ENCODE measurements at places on chromosomes 16 and 17.

- DNase-seq, result no peak
These were observed 20.9 kb upstream of the VWA3A start for GRCh38 chr16:22071331-22071910.

GRCh38 chr17:45777388-45777787 is 6.7 kb upstream of the CRHR1 start:
- no peak for DNase-seq

DNA sequence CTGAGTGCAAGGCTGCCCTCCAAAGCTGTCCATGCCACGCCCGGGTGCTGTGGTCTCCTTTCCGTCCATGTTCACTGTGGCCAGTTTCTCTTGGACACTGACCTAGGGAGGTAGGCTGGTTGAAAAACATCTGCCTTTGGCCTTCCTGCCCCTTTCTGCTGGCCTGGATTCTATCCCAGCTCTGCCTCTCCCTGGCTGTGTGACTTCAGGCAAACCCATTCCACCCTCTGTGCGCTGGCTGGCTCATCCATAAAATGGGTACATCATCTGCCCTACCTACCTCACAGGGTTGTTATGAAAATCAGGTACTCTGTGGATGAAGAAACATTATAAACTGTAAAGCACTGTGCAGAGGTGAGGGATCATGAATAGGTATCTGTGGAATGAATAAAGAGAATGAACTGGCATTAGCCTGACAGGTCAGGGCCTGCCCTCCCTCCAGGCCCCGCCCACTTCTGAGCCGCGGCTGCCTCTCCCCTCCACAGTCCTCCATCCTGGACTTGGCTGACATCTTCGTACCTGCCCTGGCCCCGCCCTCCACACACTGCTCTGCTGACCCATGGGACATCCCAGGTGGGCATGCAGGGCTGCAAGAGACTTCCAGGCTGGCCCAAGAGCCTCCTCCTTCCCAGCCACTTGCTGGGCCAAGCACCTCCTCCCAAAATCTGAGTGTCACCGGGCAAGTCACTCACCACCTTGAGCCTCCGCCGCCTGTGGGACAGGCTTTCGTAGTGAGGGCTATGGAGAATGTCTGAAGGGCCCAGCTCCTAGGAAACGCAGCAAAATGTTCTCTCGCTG is 7.0 kb upstream of the SPATA20 start:
- no peak for DNase-seq

- DNase-seq, result peak; percentile 92
These were observed 1.1 kb downstream of the MT2A start for GRCh38 chr16:56609463-56609921.

- no peak for DNase-seq
These were observed 1390.7 kb downstream of the CDH8 start for GRCh38 chr16:60645541-60645940.

DNA sequence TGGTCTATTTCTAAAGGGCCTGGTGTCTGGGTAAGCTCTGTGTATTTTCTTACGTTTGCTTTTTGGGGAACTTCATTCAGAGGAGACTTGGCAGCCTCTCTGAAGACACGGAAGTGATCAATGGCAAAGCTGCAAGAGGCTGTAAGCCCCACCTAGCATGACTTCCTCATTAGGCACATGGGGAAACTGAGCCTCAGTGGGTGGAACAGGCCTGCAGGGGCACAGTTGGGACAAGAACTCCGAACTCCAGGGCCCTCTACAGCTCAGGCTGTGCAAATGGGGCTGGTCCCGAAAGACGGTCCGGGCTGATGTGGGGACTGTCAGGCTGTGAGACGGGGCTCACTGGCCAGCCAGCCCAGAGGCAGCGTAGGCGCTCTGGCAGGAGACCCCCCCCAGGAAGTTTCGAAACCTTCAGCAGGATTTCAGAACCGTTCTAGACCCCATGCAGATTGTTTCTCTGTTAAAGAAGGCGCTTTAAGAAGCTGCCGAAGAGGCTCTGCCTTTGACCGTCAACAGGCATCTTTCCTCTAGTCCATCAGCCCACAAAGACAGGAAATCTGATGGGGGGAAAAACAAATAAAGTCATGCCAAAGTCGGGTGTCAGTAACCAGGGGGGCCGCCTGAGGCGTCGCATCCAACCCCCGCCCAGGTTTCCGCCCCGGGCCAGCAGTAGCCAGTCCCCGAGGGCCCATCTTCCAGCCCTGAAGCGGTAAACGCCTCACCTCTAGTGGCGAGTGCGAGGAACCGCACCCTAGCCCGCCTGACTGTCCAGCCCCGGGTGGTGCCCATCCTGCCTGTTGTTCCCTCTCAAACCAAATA is 79.8 kb upstream of the TBC1D3K start:
- peak; percentile 48 for DNase-seq

GRCh38 chr17:34242587-34243363 is 12.3 kb upstream of the CCL2 start:
- DNase-seq, result no peak

GRCh38 chr16:88363239-88363891 is 19.4 kb upstream of the ZNF469 start:
- DNase-seq, result no peak

DNA sequence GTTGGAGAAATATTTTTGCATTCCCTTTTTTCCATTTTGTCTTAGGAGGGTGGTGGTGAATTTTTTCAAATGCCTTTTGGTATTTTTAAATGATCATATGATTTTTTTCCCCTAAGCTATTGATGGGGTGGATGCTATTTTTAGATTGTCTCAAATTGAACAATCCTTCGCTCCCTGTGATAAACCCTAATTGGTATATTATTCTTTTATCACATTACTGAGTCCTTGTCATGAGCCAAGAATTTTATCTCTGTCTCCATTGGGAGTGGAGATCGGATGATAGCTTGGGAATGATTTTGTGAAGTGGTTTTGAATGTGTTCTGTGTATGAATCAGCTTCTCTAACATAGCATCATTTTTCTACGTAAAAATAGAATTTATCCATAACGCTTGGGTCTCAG is 15.4 kb downstream of the NECAB2 start:
- no peak for DNase-seq

DNA sequence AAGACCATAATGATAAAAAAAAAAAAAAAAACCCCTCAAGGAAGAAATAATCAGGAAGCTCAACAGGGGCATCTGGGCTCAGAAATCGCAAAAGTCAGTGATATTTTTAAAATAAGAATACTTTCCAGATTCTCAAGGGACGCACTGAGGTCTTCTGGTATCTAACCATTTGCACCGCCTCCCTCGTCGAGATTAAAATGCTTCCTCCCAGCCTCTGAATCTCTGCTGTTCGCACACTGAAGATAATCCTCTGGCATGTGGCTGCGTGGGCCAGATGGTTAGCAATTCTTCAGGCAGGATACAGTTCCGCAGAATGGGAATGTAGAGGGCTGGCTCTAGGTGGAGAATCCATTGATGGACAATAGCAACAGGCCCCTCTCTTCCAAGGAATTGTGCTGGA is 211.7 kb upstream of the CDH5 start:
- no peak for DNase-seq

GRCh38 chr16:50306287-50306686 is 39.9 kb downstream of the ADCY7 start:
- DNase-seq, result no peak

GRCh38 chr17:5078106-5079028 is at the start of gene ZFP3:
TSS of gene ZFP3 (plus strand) at chr17:5078467. CDS start at chr17:5091505, 13,038 bp downstream.
- peak; percentile 80 for DNase-seq

DNA sequence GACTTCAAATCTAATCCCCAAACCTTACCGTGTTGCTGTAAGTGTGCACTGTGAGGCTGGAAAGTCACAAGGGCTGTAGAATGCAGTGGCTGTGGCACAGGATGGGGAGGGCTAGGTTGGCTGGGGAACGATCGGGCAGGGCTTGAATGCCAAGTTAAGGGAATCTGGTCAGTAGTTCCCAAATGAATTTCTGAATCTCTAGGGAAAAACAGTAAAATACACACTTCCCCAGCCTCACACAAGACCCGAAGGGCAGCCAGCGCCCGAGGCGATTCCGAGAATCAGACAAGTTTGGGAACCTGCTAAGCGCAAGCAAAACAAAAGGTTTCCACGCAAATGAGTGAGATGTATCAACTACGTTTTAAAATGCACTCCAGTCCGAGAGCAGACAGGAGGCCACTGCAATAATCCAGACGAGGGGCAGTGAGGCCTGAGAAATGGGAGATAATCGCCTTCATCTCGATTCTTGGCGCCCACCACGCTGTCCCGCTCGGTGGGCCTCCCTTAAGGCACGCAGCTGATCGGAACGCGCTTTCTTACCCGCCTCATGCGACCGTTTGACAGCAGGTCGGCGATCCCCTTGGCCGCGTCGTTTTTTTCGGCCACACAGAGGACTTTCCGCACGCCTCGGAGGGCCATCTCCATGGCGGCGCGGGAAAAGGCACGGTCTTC is 599 bp downstream of the TOP3A start:
- DNase-seq, result no peak

- DNase-seq, result no peak
These were observed 8.3 kb downstream of the XYLT2 start for GRCh38 chr17:50354198-50354597.

DNA sequence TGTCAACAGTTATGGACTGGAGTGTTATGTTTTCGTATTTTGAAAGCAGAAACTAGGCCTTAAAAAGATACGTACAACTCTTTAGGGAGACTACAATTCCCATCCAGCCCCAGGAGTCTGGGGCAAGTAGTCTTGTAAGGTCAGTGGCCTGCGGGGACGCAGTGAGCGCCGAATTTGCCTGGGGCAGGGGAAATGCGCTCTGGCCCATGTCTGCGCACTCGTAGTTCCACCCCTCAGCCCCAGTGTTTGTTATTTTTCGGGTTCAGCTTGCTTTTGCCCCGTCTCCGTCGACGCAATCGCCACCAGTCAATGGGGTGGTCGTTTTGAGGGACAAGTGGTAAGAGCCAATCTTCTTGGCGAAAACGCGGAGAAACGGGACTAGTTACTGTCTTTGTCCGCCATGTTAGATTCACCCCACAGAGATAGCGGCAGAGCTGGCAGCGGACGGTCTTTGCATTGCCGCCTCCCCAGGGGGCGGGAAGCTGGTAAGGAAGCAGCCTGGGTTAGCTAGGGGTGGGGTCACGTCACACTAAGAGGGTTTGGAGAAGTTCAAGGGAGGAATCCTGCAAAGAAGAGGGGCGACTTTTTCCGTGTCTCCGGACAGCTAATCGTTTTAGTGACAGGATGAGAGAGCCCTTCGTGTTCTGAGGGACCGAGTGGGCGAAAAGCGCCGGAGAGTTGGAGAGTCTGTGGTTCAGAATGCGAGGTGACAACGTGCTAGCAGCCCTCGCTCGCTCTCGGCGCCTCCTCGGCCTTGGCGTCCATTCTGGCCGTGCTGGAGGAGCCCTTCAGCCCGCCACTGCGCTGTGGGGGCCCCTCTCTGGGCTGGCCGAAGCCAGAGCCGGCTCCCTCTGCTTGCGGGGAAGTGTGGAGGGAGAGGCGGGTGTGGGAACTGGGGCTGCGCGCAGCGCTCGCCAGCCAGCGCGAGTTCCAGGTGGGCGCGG is 1.1 kb upstream of the BRCA1 start:
- DNase-seq, result peak; percentile 1

- DNase-seq, result peak; percentile 95
These were observed 50.9 kb upstream of the TEKT3 start for GRCh38 chr17:15392326-15392741.

- peak; percentile 47 for DNase-seq
These were observed 172.5 kb downstream of the RPTOR start for GRCh38 chr17:80716986-80717719.

GRCh38 chr17:75503976-75504346 is 11.4 kb downstream of the CASKIN2 start:
- no peak for DNase-seq

DNA sequence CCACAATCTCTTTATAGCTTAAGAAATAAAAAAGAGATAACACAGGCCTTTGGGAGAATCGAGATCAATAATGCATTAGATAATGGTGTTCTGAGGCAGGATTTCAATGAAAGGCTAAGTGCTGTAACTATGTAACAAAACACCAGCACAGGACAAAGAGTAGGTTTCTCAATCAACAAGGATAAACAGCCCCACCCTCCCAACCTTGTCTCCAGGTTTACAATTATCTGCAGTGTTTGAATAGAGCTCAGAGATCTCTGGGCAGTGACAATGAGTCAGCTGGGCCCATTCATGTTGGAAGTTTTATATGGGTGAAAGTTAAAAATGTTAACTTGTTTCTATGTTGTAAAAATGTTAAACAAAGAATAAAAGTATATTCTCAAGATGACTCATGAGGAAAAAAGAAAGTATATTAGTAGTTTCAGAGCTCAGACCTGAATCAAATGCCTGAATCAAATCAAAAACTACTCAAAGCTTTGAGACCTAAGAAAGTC is 17.0 kb upstream of the KRT20 start:
- peak; percentile 52 for DNase-seq

DNA sequence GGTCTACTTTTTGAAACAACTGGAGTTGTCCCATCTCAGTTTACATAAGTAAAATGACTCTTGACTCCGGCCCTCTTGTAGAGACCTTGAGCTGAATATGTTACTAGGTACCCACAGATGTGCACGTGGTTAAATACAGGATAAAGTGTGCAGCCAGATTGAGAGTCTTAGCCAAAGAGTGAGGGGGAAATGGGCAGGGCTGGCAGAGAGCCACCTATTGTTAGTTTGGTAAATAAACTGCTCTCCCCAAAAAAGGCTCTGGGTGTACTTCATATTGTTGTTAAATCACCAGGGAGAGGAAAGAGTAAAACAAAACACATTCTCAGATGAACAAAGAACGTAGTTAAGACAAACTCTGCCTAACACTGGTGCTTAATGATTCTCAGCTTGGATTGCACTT is 20.3 kb downstream of the G6PC1 start:
- DNase-seq, result no peak

GRCh38 chr16:72139908-72140307 is 32.0 kb downstream of the PMFBP1 start:
- no peak for DNase-seq

GRCh38 chr17:20074489-20074888 is 65.3 kb downstream of the SPECC1 start:
- no peak for DNase-seq

DNA sequence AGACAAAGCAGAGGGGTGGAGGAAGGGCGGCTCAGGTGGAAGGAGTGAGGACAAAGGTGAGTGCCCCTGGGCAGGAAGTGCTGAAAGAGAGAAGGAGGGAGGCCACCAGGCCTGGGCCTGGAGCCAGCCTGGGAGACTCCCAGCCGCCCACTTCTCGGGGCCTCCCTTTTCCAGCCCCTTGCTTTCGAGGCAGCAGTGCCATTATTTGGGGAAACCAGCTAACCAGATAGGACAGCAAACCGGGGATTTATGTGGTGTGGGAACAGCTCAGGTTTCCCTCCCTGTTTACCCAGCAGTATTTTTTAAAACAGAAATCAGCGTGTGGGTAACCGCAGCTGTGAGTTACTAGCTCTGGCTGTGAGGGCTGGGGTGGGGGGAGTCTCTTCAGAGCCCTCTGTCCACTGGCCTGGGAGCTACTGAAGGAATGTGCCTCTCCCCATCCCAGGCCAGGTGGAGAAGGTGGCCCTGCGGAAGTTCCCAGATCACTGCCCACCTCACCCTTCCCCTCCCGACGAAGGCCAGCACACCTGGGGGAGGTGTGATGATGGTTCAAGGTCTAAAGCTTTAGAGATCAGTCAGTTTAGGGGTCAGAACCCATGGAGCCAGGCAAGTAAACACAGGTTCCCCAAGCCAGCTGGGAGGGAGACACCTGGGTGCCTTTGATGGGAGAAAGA is 8.4 kb upstream of the MEOX1 start:
- DNase-seq, result no peak

GRCh38 chr16:84199861-84200260 is 8.9 kb downstream of the ADAD2 start:
- no peak for DNase-seq
